ENCODE measurements at places on chromosomes 11 and 22.

- DNase-seq: no peak
- H3K4me1 ChIP-seq: peaks cover 21% of the 10 kb centered on the region
- H3K4me3 ChIP-seq: no peak overlapping the region
Measured at GRCh38 chr11:17393472-17393871, 5.0 kb upstream of the KCNJ11 start.

DNA sequence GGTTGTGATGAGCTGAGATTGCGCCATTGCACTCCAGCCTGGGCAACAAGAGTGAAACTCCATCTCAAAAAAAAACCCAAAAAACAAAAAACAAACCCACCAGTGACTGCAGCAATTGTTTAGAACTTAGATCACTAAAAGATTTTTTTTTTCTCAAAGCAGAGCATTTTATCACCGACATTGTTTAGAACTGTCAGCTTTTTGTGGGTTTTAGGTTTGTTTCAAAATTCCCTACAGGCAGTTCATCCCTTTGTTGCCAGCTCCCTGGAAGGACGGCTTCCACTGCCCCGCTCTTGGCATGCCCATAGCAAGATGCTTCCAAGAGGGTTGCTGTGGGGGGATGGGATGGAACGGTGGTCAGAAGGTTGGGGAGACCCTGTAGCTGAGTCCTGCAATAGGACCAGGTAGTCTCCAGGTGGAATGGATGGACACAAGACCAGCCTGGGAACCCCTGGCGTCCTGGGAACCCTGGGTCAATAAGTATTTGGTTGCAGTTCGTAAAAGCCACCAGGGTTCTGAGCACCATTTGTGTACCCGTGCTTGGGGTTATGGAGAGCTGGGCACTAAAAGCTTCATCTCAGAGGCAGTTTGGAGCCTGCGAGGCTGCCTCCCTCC lies 46.7 kb downstream of the TSPAN18 start:
- H3K4me3 ChIP-seq: no peak overlapping the region
- H3K27me3 ChIP-seq: no peaks in the 10 kb centered on the region
- no peak for DNase-seq
- H3K27ac ChIP-seq: no peak overlapping the region
- H3K36me3 ChIP-seq: no peaks in the 10 kb centered on the region
- no peaks in the 10 kb centered on the region for H3K4me1 ChIP-seq

- no peaks in the 10 kb centered on the region for H3K36me3 ChIP-seq
- no peak for DNase-seq
- no peak overlapping the region for H3K27ac ChIP-seq
- H3K4me3 ChIP-seq: no peak overlapping the region
Measured at GRCh38 chr11:4748438-4748837, 21.3 kb downstream of the OR51F1 start.

GRCh38 chr11:74373382-74373781 lies 24.9 kb downstream of the PGM2L1 start:
- H3K27ac ChIP-seq: no peak overlapping the region
- H3K36me3 ChIP-seq: no peaks in the 10 kb centered on the region
- H3K4me1 ChIP-seq: no peaks in the 10 kb centered on the region
- no peak overlapping the region for H3K4me3 ChIP-seq
- H3K27me3 ChIP-seq: no peaks in the 10 kb centered on the region

DNA sequence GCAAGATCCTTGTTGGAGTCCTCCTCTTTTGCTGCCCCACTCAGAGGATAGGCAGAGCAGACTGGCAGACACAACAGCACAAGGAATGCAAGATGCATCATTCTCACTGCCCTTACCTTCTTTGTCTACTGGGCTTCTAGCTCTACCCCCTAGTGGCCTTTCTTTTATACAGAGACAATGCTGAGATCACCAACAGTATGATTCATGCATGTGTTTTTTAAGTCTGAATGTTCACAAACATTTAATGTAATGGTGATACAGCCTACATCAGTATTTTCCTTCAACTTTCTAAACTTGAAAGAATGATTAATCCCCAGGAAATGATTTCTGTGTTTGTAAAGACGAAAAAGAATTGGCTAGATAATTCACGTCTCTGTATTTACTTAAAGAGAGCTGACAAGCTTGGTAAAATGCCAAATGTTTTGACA lies at the start of gene MMP10:
MMP10 (minus strand) TSS at position 138 of the 428 bp plus-strand sequence; CDS start at position 101, 37 bp downstream.
- no peaks in the 10 kb centered on the region for H3K36me3 ChIP-seq
- no peak within 1 kb of the TSS for H3K4me3 ChIP-seq
- no peak for DNase-seq

- H3K27ac ChIP-seq: no peak overlapping the region
- peaks cover 14% of the 10 kb centered on the region for H3K4me1 ChIP-seq
- no peak overlapping the region for H3K4me3 ChIP-seq
Measured at GRCh38 chr11:118623269-118623655, 15.8 kb downstream of the PHLDB1 start.

DNA sequence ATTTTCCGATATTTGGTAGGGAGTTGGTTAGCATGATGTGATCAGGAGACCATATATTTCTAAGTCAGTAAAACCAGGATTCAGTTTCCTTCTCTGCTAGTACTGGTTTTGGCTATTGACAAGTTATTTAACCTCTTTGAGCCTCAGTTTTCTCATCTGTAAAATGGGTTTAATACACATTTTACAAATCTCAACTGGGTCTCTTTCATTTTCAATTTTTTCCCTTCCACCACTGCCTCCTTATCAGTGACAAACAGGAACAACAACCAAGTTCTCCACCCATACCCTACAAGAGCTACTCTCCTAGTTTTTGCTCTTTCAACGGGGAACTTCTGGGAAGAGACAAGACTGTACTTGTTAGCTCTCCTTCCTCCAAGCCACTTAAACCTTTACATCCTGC lies 6.2 kb upstream of the APLP2 start:
- peaks cover 8% of the 10 kb centered on the region for H3K27me3 ChIP-seq
- H3K36me3 ChIP-seq: no peaks in the 10 kb centered on the region
- H3K27ac ChIP-seq: no peak overlapping the region
- peaks cover 2% of the 10 kb centered on the region for H3K4me1 ChIP-seq
- no peak for DNase-seq
- H3K4me3 ChIP-seq: no peak overlapping the region

DNA sequence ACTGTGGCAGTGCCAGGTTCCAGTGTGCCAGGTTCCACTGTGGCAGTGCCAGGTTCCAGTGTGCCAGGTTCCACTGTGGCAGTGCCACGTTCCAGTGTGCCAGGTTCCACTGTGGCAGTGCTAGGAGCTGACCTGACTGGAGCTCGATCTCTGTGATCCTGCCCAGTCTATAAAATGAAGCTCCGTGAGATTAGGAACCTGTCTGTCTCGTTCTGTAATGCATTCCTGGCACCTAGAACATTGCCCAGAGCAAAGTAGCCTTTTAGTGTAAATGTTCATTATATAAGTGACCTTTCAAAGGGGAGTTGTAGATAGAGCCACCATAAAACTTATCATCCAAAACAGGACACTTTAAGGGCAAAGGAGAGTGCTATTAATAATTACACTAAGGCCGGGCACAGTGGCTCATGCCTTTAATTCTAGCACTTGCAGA lies 36.0 kb downstream of the ART5 start:
- no peak for DNase-seq
- no peak overlapping the region for H3K27ac ChIP-seq
- no peaks in the 10 kb centered on the region for H3K36me3 ChIP-seq
- peaks cover 8% of the 10 kb centered on the region for H3K27me3 ChIP-seq

DNA sequence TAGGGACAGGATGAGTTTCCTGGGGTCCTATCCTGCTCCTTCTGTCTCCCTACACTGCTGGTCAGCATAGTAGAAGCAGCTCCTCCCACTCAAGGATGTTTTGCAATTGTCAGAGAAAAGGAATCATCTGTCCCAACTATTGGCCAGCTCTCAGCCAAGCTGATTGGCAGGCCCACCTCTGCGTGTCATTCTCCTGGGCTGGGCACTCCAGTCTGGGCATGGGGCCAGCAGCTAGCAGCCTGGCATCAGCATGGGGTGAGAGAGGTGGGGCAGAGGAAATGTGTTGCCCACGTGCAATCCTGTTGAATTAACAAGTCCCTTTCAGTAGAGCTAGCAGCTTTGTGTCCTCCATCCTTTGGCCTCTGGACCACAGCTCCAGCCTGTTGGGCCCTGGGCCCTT lies 14.1 kb downstream of the ANKK1 start:
- H3K4me1 ChIP-seq: no peaks in the 10 kb centered on the region
- no peak overlapping the region for H3K27ac ChIP-seq
- H3K4me3 ChIP-seq: no peak overlapping the region
- no peak for DNase-seq
- no peaks in the 10 kb centered on the region for H3K36me3 ChIP-seq

DNA sequence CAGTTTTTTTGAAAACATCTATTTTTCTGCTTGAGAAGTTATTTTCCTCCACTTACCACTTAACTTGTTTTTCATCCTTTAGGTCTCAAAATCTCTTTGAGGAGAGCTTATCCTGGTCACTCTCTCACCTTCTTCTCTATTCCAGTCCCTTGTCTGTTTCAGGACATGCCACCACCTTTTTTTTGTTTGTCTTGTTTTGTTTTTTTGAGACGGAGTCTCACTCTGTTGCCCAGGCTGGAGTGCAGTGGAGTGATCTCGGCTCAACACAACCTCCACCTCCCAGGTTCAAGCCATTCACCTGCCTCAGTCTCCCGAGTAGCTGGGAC lies 4.6 kb upstream of the BCL2L13 start:
- peaks cover 19% of the 10 kb centered on the region for H3K4me1 ChIP-seq
- H3K36me3 ChIP-seq: no peaks in the 10 kb centered on the region
- no peaks in the 10 kb centered on the region for H3K27me3 ChIP-seq
- H3K4me3 ChIP-seq: no peak overlapping the region
- DNase-seq: no peak
